ENCODE measurements at places on chromosomes 3 and 15. TPM values are rescaled to one million over a fixed set of nuclear protein-coding genes. Genes with fewer than 3 reads are reported as not detected.

NR2E3 gene
- total RNA-seq = not detected

MEGF11 gene
- total RNA-seq = not detected

NUSAP1 gene
- 205 TPM for total RNA-seq

SLC28A2 gene
- not detected for total RNA-seq

EPHB3 gene
- total RNA-seq = 0.08 TPM
